ENCODE measurements at places on chromosomes 3 and 15.

- DNase-seq = peak; percentile 94
These were observed 88.9 kb upstream of the CCNL1 start for GRCh38 chr3:157248590-157249422.

GRCh38 chr3:188578576-188579363 lies 424.8 kb downstream of the LPP start:
- peak; percentile 6 for DNase-seq

- no peak for DNase-seq
These were observed 120.9 kb upstream of the PDZRN3 start for GRCh38 chr3:73745526-73746191.

DNA sequence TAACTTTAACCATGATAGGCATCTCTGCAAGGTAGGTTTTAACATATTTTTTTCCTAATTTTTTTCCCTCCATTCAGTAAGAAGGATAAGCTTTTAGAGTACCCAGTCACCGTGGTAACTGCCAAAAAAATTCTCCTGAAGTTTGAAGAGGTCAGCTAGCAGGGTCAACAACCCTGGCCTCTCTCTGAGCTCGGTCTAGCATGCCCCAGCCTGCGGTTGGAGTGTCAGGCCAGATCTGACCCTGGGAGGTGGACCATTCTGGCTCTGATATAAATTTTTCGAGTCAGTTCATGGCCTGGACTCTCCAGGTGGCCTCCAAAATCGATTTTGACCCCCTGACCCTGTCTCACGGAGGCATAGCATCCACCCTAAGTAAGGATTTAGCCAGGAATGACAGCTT lies 29.7 kb downstream of the SOX2 start:
- no peak for DNase-seq

- DNase-seq = no peak
These were observed 49.9 kb downstream of the P3H2 start for GRCh38 chr3:190070622-190071347.

GRCh38 chr15:78104566-78105475 lies 12.5 kb downstream of the SH2D7 start:
- DNase-seq = no peak

DNA sequence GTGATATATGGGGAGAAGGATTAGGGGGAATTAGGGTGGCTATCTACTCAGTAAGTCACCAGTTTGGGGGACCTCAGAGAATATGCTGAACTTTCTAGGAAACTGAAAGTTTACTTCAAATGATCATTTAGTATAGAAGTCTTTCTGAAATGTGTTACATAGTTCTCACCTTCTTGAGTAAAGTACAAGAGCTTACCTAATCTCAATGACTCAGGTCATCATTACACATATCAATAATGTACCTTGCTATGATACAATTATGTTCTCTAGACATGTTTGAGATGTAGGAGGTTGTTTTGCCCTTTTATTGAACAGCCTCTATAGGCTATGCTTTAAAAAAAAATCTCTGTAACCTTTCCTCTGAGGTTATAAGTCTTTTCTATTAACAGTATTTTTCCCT lies 50.7 kb downstream of the TMEM41A start:
- no peak for DNase-seq

GRCh38 chr3:139778682-139779233 lies 101.0 kb upstream of the NMNAT3 start:
- no peak for DNase-seq

DNA sequence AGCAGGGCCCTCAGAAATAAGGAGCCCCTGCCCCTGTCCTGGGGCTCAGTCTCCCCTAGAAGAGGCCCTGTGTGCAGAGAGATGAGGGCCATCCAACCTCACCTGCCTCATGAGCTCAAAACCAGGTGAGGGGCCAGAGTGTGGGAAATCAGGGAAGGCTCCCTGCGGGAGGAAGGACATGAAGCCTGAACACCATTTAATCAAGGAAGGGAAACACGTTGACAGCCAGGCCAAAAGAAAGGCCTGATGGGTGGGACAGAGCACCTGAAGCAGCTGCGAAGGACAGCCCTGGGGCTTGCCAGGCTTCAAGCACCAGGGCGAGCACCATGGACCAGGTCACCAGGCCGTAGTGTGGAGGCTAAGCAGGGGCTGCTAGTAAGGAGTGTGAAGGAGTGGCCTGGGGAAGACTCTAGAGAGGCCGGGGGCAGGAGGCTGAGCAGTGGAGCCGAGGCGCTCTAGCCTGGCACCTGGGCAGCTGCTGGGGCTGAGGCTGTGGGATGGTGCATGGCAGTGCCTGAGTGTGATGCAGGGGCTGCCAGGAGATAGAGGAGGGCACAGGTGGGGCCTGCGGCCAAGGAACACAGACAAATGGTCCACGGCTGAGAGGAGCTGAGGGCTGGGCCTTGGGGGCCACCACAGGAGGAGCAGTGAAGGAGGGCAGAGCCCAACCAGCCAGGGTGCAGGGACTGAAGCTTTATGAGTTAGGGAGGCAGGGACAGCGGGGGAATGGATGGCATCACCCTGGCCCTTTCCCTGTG lies 16.1 kb downstream of the ACAA1 start:
- DNase-seq = no peak

DNA sequence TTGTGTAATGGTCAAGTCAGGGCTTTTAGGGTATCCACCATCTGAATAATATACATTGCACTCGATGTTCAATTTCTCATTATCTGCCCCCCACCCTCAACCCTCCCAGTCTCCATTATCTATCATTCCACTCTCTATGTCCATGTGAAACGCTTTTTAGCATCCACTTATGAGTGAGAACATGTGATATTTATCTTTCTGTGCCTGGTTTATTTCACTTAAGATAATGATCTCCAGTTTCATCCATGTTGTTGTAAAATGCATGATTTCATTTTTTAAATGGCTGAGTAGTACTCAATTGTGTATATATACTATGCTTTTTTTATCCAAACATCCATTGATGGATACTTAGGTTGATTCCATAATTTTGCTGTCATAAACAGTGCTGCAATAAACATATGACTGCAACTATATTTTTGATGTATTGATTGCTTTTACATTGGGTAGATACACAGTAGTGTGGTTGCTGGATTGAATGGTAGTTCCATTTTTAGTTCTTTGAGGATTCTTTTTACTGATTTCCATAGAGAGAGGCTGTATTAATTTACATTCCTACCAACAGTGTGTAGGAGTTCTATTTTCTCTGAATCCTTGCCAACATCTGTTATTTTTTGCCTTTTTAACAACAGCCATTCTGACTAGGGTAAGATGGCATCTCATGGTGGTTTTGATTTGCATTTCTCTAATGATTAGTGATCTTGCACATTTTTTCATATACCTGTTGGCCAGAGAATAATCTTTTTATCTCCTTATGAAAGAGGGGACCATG lies 332.9 kb upstream of the TGFBR2 start:
- no peak for DNase-seq

DNA sequence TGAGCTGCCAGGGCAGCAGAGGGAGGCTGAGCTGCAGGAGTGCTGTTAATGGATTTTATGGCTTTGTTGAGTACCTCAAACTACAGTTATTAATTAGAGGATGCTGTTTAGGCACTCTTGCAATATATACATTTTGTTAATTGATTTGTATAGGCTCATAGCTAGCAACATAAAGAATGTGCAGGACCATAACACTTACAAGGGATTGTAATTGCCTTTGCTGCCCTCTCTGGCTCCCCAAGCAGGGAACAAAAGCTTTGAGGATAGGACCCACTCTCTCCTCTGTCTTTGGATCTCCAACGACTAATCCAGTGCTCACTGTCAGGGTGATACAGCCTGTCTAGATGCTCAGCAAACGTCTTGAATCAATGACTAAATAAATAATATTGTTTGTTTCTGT lies 1.2 kb upstream of the CLSTN2 start:
- DNase-seq = no peak

DNA sequence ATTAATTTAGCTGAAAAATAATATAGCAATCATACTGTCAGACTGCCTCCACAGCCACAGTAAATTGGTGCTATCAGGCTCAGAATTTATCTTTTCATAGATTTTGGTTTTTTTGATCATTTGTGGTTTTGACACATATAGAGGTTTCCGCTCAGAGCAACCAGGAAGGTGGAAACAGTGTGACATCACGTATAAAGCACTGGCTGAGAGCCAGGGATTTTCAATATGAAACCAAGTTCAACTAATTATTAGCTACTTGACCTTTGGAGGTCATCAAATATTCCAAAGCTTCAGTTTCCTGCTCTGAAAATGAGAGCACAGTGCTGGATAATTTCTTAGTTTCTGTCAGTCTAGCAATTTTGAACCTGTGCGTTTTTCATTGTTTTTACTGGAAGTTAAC lies 433.8 kb upstream of the SUCLG2 start:
- no peak for DNase-seq

DNA sequence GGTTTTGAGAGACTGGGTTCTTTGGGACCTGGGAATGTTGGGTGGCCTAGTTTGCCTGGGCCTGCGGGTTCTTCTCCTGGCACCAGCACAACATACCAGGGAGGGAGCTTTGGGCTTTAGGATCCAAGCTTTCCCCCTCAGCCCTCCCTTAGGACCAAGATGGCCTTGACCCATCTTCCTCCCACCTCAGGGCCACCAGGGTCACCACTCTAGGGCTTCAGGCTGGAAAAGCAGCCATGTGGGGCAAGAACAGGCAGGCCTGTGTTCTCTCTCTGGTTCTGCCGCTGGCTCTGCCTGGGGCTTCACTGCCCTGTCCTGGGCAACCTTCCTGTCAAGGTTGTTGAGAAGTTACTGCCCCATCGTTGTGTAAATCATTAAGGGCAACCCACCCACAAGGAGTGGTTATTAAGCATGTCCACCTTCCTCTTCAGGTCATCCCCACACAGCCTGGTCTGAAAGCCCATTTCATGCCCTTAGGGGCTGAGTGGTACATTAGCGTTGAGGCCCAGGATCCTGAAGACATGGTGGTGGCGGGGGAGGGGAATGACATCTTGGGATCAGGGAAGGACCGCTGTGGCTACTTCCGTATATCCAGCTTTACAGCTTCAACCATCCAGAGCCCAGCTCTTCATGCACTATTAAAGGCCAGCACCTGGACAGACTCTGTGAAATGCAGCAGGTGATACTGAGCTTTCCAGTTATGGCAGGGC lies 652 bp downstream of the DUOX1 start:
- no peak for DNase-seq

GRCh38 chr15:74768099-74768770 lies 13.6 kb upstream of the CSK start:
- DNase-seq = no peak

- DNase-seq = no peak
These were observed 665.5 kb downstream of the GBE1 start for GRCh38 chr3:81095956-81096355.
